Left ventricle myocardium inferior (tissue), 1 donor: ENCODE measurements at places on chromosomes 1 and 21. TPM values are rescaled to one million over a fixed set of nuclear protein-coding genes. Genes with fewer than 3 reads are reported as not detected.
A peak's percentile ranks its signal among the peaks of the same experiment; 100 is the strongest.

KIF2C gene
- 1.6 TPM for total RNA-seq

C1orf115 gene
- 14.2 TPM for total RNA-seq

KCNH1 gene
- not detected for total RNA-seq

CDA gene
- 2.0 TPM for total RNA-seq

LCE1A gene
- total RNA-seq: not detected

BMP8A gene
- 0.16 TPM for total RNA-seq

LYPD8 gene
- not detected for total RNA-seq

CFHR1 gene
- not detected for total RNA-seq

PSMD4 gene
- total RNA-seq: 142 TPM

CD52 gene
- 2.4 TPM for total RNA-seq

HOOK1 gene
- 4.0 TPM for total RNA-seq

AMY2A gene
- not detected for total RNA-seq

GRCh38 chr21:39918558-39918957, 51.3 kb downstream of the PCP4 start:
- no peak for DNase-seq

GRCh38 chr1:156705321-156705917, at the start of gene CRABP2:
Gene CRABP2 (minus strand): TSS chr1:156705583. CDS start chr1:156705446, 137 bp downstream.
- no peak for DNase-seq

DNA sequence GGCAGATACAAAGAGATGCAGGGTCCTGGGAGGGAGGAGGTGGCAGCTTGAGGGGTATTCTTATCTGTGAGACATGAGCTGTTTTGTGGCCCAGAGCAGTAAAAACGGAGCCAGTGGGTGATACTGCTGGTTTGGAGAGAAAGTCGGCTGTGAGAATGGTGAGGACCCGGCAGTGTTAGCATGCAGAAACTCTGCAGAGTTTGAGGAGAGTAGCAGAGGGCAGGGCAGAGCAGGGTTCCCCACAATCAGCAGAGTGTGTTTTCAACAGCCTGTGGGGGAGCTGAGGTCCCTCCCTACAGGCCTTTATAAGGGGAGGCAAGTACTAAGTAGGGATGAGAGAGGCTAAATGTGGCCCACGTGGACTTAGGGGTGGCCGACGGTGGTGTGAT, 423 bp downstream of the SLAMF8 start:
- DNase-seq: no peak

GRCh38 chr1:223102797-223103533, 40.1 kb downstream of the TLR5 start:
- DNase-seq: peak; percentile 44

DNA sequence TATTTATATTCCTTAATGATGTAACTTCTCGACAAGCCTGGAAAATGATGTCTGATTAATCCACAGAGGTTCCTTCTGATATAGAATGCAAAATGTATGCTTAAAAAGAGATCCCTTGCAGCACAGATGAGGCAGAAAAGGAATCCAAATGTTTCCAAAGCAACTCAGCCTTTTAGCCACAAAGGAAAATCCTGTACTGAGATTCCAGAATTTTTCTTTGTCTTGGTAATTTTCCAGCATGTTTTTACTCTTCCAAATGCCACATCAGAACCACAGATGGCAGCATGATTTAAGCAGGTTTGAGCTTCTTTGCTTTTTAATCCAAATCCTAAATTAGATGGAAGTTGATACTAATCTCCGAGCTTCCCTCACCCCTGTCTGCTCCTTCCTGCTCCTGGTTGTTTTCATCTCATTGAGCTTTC, 176.4 kb upstream of the PALMD start:
- no peak for DNase-seq

DNA sequence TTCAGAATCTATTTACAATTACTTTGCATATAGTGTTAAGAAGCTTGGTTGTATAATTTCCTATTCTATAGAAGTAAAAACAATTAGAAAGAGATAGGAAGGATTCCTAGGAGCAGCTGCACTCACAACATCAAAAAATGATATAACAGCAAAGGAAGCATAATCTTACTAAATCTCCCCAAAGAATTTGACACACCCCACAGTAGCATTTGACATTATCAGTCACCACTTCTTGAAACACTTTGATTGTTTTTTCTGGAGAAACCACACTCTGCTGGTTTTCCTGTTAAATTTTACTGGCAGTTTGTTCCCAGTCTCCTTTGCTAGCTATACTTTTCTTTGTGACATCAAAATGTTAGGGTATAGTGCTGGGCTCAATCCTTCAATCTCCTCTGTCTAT, 100.8 kb upstream of the KIAA1614 start:
- DNase-seq: no peak

DNA sequence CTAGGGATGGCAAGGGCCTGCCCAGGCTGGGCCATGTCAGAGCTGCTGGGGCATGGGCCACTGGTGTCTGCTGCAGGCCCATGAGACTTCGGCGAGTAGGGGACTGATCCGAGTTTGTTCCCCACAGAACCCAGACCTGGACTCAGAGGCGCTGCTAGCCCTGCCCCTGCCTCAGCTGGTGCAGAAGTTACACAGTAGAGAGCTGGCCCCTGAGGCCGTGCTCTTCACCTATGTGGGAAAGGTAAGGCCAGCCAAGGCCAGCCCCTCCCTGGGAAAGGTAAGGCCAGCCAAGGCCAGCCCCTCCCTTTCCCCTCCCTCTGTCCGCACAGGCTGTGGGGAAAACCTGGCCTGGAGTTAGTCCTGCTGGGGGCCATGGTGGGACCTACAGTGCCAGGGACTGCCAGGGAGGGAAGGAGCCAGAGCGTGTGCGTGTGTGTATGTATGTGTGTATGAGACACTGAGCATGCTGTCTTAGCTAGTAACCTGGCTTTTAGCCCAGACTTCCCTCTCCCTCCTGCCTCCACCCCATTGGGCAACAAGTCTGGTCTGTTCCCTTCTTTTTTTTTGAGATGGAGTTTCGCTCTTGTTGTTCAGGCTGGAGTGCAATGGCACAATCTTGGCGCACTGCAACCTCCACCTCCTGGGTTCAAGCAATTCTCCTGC, 8.0 kb downstream of the FAAH start:
- peak; percentile 39 for DNase-seq

DNA sequence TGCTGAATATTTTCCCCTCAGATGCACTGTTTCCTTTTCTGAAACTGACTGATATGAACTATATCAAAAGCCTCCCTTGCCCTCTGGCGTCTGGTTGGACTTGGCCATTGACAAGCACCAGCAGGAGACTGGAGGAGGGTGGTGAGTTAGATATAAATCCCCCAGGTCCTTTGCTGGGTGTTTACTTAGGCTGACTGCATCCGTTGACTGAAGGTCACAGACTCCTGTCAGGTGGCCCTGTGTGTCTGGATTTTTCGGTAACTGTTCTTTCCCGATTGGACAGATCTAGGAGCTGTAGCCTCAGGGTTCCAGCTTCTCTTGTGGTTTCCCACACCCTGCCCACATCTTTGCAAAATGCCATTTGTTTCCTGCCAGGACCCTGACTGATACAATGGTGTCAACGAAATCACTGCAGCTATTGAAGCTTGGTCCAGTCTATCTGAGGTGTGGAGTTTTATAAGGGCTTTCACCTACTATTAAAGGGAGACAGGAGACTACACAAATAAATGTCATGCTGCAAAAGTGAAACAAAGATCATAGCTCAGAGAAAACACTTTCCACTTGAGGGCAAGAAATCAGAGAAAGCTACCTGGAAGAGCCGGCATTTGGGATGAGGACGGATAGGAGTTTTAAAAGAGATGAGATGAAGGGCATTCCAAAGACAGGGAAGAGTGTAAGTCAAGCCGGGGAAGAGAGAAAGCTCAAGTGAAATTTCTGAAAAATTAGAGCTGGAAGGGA, 1.5 kb upstream of the MAGI3 start:
- DNase-seq: no peak

DNA sequence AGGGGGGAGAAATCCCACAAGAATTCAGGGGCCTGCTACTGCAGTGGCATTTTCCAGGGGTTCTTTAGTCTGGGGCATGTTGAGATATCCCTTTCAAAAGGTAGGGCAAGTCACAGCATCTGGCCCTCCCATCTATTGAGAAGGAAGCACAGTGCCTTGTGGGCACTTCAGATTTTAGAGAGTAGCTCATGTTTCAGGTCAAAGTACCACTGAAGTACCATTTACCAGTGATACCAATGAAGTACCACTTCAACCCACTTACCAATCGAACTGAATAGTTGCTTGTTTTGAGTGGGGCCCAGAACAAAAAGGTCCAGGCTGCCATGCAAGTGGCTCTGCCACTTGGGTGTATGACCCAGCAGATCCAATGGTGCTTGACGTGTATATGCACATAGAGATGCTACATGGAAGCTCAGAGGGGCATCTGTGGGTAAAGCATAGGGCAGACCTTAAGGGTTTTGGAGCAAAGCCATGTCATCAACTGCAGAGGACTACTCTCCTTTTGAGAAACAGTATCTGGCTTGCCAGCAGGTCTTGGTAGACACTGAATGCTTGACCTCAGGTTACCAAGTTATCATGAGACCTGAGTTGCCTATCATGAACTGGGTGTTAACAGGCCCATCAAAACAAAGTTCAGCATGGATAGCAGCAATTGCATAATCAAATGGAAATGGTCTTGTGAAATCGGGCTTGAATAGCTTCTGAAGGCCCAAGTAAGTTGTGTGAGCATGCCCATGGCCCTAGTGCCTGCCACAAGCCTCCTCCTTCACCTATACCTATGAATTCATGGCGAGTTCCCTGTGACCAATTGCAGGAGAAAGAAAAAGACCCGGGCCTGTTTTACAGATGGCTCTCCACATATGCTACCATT, 23.5 kb downstream of the PLA2G2D start:
- DNase-seq: no peak

GRCh38 chr1:190098756-190099155, 378.9 kb downstream of the BRINP3 start:
- no peak for DNase-seq

DNA sequence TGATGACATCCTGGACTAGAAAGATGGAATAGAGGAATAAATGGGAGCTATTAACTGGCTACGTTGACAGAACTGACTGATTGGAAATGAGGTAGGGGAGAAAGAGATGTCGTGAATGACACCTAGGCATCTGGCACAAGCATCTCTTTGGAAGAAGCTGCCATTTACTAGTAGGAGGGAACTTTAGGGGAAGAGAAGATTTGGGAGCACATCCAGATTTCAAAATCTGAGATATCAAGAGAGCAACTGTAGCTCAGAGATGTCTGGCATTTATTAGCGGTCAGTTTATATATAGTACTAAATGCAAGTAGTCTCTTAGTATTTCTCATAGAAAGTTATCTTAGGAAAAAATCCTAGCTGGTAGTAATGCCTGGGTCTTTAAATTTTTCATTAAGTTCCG, 131.9 kb upstream of the C1orf105 start:
- DNase-seq: no peak

DNA sequence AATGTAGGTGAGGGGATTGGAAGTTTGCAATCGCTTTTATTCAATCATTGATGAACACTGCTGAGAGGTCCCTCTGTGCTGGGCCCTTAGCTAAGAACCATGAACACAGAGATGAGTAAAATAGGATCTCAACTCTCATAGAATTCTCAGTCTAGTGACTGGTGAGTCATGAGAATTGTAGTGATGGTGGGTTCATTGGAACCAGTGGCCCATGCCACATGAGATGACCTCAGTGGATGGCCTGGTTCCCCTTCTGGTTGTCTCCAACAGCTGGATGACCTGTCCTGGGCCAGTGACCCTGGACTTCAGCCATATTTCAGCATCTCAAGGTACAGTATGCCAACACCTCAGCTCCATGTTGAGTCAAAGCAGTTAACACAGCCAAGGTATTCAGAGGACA, 21.3 kb upstream of the S100A10 start:
- DNase-seq: no peak

DNA sequence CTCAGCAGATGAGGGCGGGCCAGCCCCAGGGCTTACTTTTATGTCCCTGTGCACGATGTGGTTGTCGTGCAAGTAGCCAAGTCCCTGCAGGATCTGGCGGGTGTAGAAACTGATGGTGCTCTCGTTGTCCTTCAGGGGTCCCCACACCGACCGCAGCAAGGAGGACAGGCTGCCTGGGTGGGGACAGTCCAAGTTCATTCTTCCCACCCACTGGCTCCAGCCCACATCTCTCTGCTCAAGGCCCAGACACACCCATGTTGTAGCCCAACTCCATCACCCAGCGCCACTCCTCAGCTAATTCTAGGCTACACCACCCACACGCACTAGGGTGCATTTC, 7.0 kb downstream of the MAP3K6 start:
- no peak for DNase-seq

DNA sequence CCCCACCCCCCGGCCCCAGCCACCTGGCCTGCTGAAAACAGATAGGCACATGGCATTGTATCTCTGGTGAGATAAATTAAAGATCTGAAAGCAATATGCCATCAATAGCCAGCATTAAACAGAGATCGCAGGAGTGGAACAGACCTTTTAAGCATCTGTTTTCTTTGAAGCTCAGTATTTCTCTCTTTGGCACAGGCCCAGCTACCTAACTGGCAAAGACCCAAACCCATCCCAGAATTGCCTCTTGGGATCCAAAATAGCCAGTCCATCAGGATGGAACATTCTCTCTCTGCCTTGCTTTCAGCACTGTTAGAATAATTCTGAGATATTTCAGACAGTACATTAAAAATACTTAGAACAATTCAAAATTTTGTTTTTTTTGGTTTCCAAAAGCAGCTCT, 46.0 kb downstream of the KCNJ6 start:
- no peak for DNase-seq

- no peak for DNase-seq
These were observed 262.1 kb downstream of the PTPRU start for GRCh38 chr1:29498126-29499103.

DNA sequence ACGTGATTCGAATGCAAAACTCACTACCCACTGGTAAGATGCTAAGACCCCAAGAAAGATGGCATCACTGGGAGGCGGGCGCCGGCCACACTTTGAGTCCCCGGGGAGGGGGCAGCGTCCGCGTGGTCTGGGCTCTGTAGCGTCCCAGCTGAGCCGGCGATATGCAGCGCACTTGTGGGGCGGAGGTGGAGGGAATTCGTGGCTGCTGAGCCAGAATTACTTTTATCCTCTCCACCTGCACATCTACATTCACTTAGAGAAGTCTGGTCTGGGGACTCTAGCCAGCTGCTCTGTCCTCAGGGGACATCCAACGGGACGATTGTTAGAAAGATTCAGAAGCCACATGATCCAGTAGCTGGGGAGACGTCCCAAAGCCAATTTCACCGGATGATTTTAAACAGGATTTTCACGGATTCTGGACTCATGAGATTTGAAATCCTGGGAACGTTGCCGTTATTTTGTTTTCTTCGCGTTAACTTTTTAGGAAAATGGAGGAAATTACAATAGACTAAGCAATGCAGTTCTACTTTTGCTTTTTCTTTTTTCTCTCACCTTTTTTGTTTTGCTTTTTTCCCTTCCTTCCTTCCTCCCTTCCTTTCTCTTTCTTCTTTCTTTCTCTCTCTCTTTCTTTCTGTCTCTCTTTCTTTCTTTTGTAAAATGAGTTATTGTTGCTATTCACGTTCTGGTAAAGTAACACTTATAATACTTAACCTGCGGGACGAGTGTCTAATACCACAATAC, 1.3 kb downstream of the JAM2 start:
- DNase-seq: peak; percentile 38

DNA sequence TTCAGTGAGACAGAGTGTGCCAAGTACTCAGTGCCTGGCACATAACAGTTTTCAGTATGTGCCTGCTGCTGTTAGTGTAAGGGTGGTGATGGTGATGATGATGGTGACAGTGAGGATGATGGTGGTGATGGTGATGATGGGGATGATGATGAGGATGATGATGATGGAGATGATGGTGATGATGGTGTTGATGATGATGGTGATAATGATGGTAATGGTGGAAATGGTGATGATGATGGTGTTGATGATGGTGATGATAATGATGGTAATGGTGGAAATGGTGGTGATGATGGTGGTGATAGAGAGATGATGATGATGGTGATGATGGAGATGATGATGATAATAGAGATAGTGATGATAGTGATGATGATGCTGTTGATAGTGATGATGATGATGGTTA, 62.0 kb downstream of the AJAP1 start:
- no peak for DNase-seq
